Upper lobe of left lung (tissue), 6 donors: ENCODE measurements at places on chromosomes 5 and 9. TPM values are rescaled to one million over a fixed set of nuclear protein-coding genes. Genes with fewer than 3 reads are reported as not detected.

CDH9 gene
- not detected for total RNA-seq

PCDHB11 gene
- 3.4 TPM for total RNA-seq

ZNF454 gene
- total RNA-seq: 1.6 TPM

ASS1 gene
- 49.0 TPM for total RNA-seq

TLE4 gene
- 41.3 TPM for total RNA-seq

FBN2 gene
- total RNA-seq: 0.49 TPM

CAAP1 gene
- total RNA-seq: 15.8 TPM

PTPRD gene
- 46.1 TPM for total RNA-seq

DNA sequence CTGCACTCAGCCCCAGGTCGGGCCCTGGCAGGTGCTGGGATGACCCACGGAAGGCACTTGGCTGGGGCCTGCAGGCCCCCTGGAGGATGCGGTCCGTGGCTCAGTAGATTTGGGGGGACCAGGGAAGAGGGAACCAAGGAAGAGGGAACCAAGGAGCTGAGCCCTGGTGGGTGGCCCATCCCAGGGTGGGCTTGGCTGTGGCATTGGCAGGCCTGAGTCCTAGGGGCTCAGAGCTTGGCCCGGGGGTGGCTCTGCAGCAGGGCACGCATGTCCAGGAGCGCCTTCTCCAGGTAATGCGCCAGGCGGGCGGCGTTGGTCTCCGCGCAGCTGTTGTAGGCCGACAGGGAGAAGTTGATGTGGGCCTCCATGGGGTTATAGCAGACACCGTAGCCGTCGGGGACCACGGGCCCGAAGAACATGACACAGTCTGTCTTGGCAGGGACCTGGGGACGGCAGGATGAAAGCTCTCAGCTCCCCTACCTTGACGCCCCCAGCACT lies 14.3 kb downstream of the DOLPP1 start:
- DNase-seq: no peak

DNA sequence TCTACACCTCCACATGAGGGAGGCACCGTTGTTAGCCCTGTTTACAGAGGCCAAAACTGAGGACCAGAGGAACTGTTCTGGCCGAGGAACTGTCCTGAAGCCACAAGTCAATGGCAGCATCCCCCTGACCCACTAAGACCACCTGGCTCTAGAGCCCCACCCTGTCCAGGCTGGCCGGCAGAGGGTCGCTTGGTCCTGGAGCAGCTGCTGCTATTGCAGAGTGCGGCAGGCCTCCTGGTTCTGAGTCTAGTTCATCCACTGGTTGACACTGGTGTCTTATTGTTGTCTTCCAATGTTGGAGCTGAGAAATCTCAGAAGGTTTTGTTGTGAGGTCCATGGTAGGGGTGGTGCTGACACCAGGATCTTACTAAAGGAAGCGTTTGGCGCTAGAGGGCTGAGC lies 26.6 kb upstream of the ANGPTL2 start:
- no peak for DNase-seq

DNA sequence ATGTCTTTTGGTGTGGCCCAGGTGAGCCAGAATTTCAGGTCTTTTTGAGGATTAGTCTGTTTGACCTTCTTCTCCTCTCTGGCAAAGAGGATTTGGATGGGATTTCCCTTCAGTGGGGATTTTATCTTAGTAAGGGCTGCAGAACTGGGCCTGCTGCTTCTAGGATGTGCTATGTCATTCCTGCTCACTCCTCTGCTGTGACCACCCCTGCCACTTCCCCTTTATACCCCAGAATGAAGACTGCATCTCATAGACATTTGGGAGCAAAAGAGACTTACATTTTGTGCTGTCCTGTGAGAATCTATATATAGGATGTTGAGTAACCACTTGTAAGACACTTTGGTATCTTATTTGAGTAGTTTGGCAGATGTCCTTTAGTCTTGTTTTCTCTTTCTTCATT lies 76.2 kb downstream of the ARHGAP26 start:
- DNase-seq: no peak

DNA sequence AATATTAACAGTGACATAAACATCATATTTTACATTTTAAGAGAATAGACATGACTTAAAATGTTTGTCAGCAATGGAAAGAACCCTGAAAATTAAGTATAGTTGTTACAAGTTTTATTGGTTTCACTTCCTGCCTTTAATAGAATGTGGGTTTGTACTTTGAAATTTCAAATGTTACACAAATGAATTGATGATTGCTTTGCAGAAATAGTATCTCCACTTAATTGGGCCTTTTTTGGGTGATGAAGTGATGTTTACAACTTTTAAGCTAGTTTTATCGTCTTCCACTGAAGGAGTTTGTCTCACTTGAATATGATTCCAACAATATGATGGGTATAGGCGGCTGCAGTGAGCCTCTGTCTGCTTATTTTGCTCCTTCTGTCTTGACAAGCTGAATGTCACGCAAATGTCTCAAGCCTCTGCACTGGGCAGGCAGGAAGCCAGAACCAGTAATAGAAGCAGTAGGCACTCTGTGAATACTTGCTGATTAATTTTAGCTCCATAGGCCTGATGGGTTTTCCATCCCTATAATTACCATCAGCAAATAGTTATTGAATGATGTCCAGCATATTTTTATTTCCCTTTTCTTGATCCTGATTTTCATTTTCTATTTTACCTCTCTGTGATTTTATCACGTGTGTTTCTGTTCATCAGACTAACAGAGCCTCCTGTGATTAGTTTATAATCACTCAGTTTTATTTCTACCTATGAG lies 10.6 kb upstream of the NR3C1 start:
- no peak for DNase-seq

DNA sequence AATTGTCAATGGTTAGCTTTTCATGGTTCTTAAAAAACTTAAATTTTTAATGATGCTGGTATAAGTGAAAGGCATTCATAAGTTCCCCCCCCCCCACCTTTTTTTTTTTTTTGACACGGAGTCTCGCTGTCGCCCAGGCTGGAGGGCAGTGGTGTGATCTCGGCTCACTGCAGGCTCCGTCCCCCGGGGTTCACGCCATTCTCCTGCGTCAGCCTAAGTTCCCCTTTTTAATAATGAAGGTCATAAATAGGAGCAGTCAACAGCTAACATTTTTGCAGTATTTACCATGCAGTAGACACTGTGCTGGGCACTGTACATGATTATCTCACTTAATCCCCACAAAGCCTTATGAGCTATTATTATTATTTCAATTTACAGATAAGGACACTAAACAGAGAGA lies 556.3 kb downstream of the PDE4D start:
- no peak for DNase-seq

GRCh38 chr9:38145526-38146053 lies 76.6 kb upstream of the SHB start:
- DNase-seq: no peak

DNA sequence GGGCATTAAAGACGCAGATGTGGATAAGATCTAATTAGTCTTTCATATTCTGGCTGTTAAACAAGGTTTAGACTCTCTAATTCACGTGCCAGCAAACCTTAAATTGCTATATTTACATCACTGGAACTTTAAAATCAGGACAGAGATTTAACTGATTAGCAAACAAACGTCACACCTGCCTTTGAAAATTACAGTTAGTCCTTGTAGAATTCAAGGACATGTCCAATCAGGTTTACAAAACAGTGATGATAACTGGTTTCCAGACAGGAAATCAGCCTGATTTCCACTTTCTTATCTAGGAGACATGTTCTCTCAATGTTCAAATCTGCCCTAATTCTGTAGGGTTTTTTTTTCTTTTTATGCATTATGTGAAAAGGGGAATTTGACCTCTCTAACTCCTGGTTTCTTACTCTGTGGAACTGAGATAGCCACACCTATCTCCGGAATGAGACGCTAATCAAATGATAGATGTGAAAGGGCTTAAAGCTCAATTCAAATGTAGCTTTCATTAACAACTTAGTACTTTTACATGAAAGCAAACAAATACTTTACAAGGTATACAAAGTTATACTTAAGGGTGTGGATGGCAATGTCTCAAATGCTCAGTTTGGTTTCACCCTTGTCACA lies 26.5 kb downstream of the SPINK5 start:
- no peak for DNase-seq

- DNase-seq: peak; percentile 51
Observed at GRCh38 chr9:38138276-38138675, 69.2 kb upstream of the SHB start.

DNA sequence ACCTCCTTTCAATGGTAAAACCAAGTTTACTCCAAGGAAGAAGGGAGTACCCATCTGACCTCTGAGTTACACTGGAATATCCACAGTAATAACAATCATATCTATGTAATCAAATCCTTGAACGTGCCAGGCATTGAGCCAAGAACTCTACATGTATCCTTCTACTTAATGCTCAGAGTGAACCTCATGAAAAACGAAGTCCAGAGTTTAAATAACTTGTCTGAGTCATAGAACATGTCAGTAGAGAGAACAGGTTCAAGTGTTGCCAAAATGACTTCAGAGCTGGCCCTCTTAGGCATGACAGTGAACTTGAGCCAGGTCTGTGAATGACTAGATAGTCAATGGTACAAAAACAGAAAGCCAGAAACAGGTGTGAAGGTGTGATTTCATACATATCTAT lies 164.1 kb upstream of the ZNF618 start:
- DNase-seq: peak; percentile 25

GRCh38 chr9:14362175-14362574 lies 48.2 kb upstream of the NFIB start:
- no peak for DNase-seq

GRCh38 chr5:149667084-149667828 lies 62.9 kb upstream of the PPARGC1B start:
- no peak for DNase-seq

GRCh38 chr9:136823136-136824046 lies 15.6 kb downstream of the RABL6 start:
- DNase-seq: peak; percentile 78

DNA sequence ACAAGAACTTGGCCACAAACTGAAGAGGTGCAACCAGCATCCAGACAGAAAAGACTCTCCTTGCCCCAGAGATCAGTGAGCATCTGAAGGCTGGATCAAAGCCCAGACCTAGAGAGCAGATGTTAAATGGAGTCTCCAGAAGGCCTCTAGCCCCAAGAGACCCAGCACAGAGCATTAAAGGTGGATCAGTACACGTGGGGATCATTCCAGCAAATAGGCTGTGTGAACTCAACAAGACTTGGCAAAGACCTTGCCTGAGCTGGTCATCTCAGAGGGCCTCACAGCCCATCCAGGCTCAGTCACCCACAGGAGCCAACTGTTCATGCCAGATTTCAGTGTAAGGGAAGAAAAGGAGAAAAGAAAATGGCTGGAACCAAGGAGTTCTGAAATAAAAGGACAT lies 214.0 kb downstream of the ENC1 start:
- DNase-seq: no peak

DNA sequence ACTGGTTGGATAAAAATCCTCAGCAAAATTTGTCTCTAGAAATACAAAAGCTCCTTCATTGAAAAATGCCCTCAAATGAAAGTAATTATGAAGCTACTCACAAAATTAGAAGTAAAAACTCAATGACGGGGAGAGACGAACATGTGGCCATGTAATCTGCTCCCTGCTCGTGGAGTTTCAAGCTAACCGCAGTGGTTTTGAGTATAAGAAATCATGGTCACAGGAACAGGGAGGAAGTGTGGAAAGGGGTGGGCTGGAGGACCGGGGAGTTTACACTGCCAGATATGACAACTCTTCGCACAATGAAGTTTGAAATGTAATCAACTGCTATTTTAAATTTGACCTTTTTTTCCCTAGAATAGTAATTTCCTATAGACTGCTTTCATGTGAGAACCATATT lies 765.4 kb upstream of the DMAC1 start:
- no peak for DNase-seq
